ENCODE measurements at places on chromosomes 3 and 15.

DNA sequence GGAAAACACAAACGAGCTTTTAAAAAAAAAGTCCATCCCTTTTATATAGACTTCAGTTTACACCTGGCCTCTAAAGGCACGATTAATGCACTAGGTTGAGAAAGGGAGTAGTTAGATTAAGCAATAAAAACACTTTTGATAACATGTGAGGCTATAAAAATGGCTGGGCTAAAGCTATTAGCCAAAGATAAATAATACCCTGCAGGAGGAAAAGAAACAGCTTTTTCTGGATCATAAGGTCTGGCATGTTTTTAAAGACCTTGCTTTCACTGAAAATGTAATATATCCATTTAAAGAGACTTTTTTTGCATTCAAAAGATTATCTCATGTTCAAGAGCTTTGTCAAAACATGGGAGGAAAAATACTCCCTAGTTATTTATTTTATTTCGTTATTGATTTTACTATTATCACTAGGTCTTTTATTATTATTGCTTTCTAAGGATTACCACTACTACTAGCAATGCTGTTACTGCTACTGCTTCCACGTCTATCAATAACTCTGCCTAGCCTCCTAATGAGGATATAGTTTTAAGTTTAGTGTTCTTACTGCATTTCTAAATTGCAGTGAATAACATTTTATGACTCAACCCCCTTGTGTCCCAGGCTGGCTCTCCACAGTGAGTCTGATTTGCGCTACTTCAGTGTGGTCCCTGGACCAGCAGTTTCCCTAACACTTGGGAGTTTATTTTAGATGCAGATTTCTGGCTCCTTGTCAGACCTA lies 93.4 kb downstream of the THRB start:
- no peak for DNase-seq

DNA sequence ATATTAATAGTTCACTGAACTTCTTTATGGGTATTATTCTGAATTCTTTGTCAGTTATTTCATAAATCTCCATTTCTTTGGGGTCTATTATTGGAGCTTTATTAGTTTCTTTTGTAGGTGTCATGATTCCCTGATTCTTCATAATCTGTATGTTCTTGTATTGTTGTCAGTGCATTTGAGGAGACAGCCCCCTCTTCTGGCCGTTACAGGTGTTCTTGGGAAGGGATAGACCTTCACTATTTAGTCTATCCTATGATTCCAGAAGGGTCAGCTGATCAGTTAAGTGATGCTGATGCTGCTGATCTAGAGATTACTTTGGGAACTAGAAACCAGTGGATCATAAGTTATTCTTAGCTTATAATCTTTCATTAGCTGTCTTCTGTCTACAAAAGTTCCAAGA lies 34.9 kb downstream of the TMEM39A start:
- DNase-seq, result no peak

GRCh38 chr3:70180664-70181063 lies 131.8 kb downstream of the MDFIC2 start:
- no peak for DNase-seq

- no peak for DNase-seq
Observed at GRCh38 chr3:151232991-151233390, 30.0 kb upstream of the GPR171 start.

GRCh38 chr3:64267721-64268604 lies 42.7 kb upstream of the PRICKLE2 start:
- DNase-seq, result peak; percentile 81

- DNase-seq, result no peak
Observed at GRCh38 chr15:86284635-86285034, 205.0 kb downstream of the AGBL1 start.

DNA sequence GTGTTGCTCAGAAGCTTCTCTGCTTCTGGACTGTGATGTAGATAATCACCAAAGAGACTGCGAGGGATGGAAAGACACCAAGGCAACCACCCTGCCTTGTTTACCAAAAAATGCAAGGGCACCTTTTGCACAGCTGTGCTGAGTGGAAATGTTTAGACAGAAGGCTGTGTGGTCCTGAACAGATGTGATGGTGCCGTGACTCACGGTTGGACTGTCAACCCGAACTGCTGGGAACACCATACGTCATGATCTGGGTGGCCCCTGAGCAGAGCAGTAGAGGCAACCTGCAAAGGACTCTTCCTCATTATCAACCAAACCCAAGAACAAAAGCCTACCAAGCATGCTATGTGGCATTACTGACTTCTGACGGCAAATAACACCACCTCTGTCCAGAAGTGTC lies 61.3 kb upstream of the LPP start:
- DNase-seq, result no peak

DNA sequence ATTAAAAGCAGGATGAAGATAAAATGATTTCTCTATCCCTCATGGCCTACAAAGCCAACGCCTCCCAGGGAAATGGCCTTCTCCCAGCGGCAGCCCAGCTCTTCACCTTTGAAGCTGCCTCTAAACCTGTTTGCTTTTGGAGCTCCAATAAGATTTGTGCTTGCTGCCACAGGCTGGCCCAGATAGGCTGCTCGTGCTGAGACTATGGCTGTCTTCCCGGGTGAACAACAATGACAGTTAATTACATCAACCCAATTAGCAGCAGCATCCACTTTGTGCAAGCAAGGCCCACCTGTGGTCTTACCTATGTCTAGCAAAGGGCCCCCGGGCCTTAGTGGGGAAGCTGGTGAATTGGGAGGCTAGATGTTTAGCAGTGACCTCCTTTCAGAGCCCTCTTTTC lies 179.6 kb downstream of the P3H2 start:
- no peak for DNase-seq

DNA sequence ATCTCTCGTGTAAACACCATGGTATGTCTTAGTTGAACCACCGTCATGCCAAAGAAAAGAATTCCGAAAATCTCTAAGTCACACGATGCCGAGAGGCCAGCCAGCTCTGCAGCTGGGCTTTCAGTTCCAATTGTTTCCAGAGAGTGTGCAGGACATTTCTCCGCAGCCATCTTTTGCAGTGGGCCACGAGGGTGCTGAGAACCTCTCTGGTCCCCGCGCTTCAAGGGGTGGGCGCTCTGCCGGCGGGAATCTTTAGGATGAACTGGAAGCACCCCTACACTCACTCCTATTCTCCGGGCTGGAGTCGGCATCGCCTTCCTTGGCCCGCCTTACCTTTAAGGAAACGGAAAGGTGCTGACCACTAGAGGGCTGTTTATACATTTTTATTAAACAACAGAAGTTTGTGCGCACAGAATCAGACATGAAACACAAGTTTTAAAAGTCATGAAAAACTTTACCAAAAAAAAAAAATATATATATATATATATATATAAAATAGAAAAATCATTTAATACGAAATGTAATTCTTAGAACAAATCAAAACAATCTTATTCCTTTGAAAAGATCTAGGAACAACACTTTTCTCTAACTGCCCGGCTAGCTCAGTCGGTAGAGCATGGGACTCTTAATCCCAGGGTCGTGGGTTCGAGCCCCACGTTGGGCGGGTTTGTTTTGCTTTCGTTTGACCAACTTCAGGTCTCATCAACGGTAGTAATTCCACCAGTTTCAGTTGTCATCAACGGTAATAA lies 12.5 kb upstream of the MORF4L1 start:
- peak; percentile 67 for DNase-seq

DNA sequence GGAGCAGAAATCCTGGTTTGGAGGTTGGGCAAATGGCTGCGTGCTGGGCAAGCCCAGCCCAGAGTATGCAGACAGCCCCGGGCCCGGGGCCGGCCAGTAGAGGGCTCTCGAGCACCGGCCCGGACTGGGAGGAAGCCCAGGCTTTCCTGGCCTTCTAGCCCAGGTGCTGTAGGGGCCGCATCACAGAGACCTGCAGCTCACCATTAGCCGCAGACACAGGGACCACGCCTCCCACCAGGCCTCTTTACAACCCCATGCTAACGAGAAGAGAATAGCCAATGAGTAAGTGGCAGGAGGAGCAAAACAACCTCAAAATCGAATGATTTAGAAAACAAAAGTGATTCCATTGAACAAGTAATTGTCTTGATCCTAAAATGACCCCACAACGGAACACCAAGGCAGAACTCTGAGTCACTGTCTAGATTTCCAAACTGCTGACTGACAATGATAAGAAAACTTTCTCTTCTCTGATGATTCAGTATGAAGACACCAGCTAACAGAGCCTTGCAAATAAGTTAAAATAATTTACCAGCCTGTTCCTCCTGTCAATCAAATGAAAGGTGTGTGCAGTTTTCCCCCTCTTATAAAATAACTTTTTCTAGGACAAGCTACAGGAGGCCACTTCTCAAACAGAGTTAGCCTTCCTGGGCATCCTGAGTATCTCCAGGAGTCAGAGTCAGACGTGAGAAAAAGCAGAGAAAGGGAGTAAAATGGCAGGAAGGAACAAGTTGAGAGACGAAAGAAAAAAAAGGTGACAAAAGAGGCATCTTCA lies 102.2 kb downstream of the DGKG start:
- DNase-seq, result peak; percentile 70

GRCh38 chr3:181711325-181712135 lies at the start of gene SOX2:
TSS of gene SOX2 (plus strand) at chr3:181711925. CDS start at chr3:181712361, 436 bp downstream.
- DNase-seq, result peak; percentile 33

- DNase-seq, result no peak
Observed at GRCh38 chr3:51642462-51642861, 28.6 kb upstream of the TEX264 start.

GRCh38 chr3:71305231-71306206 lies 278.0 kb downstream of the FOXP1 start:
- peak; percentile 24 for DNase-seq

GRCh38 chr15:70196372-70197316 lies 98.9 kb upstream of the TLE3 start:
- no peak for DNase-seq

GRCh38 chr15:60350108-60350507 lies 47.7 kb downstream of the ANXA2 start:
- no peak for DNase-seq

DNA sequence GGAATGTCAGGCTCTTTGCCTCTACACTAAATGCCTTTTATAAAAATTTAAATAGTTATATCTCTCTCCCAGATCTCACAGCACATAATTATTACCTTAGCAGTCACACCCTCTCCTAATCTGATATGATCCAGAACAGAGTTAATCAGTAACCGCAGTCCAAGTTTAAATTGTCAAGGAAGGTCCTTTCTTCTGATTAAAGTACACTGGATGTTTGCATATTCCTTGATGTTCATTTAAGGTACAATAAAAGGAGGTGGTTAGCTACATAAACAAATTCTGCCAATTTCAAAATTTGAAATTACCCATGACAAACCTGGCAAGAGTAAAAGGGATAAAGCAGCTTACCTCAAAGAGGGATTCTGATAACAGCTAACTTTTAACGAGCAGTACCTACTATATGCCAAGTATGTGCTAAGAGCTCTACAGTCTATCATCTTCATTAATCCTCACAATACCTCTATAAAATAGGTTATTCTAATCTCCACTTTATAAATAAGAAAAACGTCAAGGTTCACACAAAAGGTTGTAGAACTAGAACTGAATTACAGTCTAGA lies 4.3 kb downstream of the GOLIM4 start:
- DNase-seq, result no peak

DNA sequence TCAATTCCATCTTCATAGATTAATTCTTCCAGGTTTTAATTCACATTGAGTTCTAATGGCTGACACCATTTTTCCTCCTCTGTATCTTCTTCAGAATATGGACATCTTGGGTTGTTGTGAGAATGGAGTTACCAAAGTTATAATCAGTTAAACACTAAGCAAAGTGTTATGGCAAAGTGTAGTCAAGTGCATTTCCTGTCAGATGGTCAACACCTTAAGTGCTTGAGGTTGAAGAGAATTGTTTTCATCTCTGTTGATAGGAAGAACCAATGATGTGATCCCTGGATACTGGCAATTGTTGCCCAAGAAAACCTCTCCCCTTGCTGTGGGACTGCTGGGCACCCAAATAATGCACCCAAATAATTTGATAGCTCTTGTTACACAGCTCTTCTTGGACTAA lies 102.6 kb upstream of the SATB1 start:
- DNase-seq, result no peak

GRCh38 chr15:39479911-39480310 lies 101.0 kb upstream of the THBS1 start:
- DNase-seq, result no peak

GRCh38 chr3:48532977-48533337 lies 23.6 kb downstream of the PFKFB4 start:
- DNase-seq, result no peak

GRCh38 chr3:73086071-73086494 lies 24.6 kb downstream of the EBLN2 start:
- DNase-seq, result peak; percentile 44

- DNase-seq, result no peak
Observed at GRCh38 chr3:113829576-113830354, 8.8 kb upstream of the GRAMD1C start.

GRCh38 chr3:139794469-139795265 lies 116.9 kb upstream of the NMNAT3 start:
- DNase-seq, result no peak

DNA sequence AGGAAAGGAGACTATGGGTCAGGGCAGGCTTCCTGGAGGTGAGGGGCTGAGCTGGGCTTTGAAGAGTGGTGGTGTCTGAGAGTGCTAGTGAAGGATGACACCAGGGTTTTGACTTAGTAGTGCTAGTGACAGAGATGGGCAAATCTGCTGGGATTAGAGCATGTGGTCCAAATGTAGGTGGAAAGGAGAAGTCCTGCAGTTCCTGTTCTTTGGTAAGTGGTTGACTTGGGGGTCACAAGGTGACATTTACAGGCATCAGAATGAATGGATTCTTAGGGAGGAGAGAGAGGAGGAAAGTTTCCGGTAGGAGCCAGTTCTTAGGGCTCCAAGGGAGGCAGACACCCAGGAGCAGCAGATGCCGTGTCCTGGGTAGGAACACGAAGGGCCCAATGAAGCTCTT lies 796 bp upstream of the DOCK3 start:
- no peak for DNase-seq

- no peak for DNase-seq
Observed at GRCh38 chr15:96171853-96172296, 158.6 kb upstream of the NR2F2 start.
